Muscle of leg (tissue), 16 donors: ENCODE measurements at places on chromosomes 4 and X. TPM values are rescaled to one million over a fixed set of nuclear protein-coding genes. Genes with fewer than 3 reads are reported as not detected.
A peak's percentile ranks its signal among the peaks of the same experiment; 100 is the strongest.

GRCh38 chr4:77385124-77385969 is 220.3 kb upstream of the CXCL13 start:
- no peak overlapping the region for H3K27ac ChIP-seq
- H3K4me3 ChIP-seq = no peak overlapping the region
- peaks cover 5% of the 10 kb centered on the region for H3K4me1 ChIP-seq
- DNase-seq = peak; percentile 79

GRCh38 chr4:164023214-164023613 is 528.7 kb downstream of the TMA16 start:
- H3K4me1 ChIP-seq = no peaks in the 10 kb centered on the region
- no peaks in the 10 kb centered on the region for H3K27me3 ChIP-seq
- no peak overlapping the region for H3K4me3 ChIP-seq
- no peak for DNase-seq
- no peak overlapping the region for H3K27ac ChIP-seq

DNA sequence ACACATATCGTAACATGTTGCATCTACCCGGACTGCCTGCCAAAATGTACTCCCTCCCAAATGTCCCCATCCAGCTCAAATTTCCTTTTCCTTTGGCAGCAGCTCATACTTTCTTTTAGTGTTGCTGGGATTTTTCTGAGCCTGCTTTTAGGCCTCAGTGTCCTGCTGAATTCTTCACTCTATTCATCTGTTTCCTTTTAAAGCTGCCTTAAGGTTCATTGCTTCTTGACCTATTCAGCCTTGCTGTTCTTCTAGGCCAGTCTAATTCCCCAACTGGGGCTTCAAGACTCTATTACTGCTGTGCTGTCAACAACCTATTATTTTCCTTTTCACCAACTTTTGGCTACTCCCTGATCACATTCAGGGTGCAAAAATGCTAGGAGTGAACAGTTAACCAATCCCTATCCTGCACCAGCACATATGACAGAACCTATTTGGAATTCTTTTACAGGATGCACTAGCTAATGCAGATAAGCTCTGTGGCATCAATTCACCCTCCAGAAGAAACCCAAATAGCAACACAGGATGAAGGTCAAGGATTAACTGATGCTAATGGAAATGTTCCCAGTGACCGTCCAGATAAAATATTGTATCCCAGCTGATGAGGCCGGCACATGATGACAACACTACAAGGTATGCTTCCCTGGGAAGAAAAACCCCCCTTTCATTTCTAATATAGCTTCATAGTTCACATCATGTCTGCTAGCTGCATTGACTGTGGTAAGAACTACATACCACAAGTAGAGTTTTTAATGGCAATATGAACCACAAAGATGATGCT is 114.7 kb upstream of the TTC29 start:
- peak; percentile 94 for DNase-seq
- no peaks in the 10 kb centered on the region for H3K27me3 ChIP-seq
- no peaks in the 10 kb centered on the region for H3K36me3 ChIP-seq

GRCh38 chr4:73308286-73308685 is 49.7 kb upstream of the ANKRD17 start:
- no peaks in the 10 kb centered on the region for H3K4me1 ChIP-seq
- H3K27me3 ChIP-seq = no peaks in the 10 kb centered on the region
- no peak overlapping the region for H3K4me3 ChIP-seq
- DNase-seq = peak; percentile 32
- H3K36me3 ChIP-seq = no peaks in the 10 kb centered on the region

The PCDH18 gene
- total RNA-seq = 74.5 TPM

The STK26 gene
- 65.7 TPM for total RNA-seq

The OPN1MW2 gene
- total RNA-seq = not detected
